ENCODE measurements at places on chromosomes 6 and 20.
A peak's percentile ranks its signal among the peaks of the same experiment; 100 is the strongest.

GRCh38 chr6:90401933-90402830 lies 105.5 kb upstream of the BACH2 start:
- DNase-seq: no peak

GRCh38 chr6:91081452-91082067 lies 494.7 kb upstream of the MAP3K7 start:
- no peak for DNase-seq

DNA sequence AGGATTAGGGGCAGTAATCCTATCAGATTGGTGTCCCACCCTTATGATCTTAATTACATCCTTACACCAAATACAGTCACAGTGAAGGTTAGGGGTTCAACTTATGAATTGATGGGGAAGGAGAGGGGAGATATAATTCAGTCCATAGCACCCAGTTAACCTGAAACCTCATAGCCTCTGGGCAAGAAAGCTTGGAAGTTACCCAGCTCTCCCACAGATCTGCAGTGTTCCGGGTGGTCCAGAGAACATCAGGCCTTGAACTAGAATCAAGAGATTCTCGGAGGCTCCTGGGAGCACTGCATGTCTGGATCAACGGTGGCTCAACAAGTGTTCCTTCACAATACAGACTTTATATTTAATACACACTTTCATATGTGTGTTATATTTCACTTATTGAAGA lies 392.6 kb upstream of the MARCKS start:
- no peak for DNase-seq

- DNase-seq: no peak
These were observed 76.8 kb downstream of the UNC5CL start for GRCh38 chr6:40962241-40962640.

GRCh38 chr20:11867291-11867919 lies 50.3 kb upstream of the BTBD3 start:
- no peak for DNase-seq

DNA sequence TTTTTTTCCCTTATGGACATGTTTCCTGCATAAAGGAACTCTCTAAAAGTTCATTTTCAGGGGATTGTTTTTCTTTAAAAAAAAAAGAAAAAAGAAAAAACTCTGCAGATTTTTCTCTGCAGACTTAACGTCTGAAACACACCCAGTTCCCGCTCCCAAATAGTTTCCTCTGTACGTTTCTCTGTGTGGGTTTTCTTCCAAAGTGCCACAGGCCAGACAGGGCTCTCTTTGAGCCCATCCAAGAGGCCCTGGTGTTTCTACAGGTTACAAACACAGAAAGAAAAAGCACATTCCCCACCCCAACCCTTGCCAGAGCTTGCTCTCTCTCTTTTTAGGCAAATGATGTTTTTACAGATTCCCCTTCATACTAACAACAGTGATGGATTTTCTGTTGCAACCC lies 258.6 kb downstream of the FNDC1 start:
- no peak for DNase-seq

- no peak for DNase-seq
These were observed 25.8 kb downstream of the HLA-A start for GRCh38 chr6:29968130-29968529.

- DNase-seq: no peak
These were observed 119.1 kb downstream of the PRND start for GRCh38 chr20:4840801-4841200.

DNA sequence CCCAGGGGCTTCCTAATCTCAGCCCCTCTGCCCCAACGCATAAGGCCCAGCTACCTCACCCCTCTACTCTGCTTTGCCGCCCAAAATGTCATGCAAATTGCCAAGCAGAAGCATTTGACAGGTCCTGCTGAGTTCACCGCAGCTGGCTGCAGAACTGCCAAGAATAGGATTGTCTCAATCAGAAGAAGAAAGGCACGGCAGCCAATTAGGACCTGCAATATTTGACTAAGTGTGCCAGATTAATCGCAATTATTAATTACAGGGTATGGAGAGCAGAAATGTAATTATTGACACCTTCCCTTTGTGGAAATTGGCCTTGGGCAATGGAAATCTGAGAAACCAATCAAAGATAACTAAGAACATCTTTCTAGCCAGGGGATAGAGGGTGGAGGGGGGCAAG lies 318.6 kb downstream of the LRFN2 start:
- no peak for DNase-seq

- no peak for DNase-seq
These were observed 4.9 kb downstream of the TUBB start for GRCh38 chr6:30724906-30725667.

- no peak for DNase-seq
These were observed 29.9 kb downstream of the UCKL1 start for GRCh38 chr20:63926298-63926697.

- DNase-seq: no peak
These were observed 217.5 kb upstream of the SUPT3H start for GRCh38 chr6:45595010-45595851.

- DNase-seq: peak; percentile 8
These were observed 50.9 kb upstream of the DACT2 start for GRCh38 chr6:168370310-168370991.

- no peak for DNase-seq
These were observed 1.1 kb downstream of the GJA10 start for GRCh38 chr6:89895276-89895874.

- DNase-seq: no peak
These were observed 577 bp upstream of the FOXF2 start for GRCh38 chr6:1388630-1389368.

DNA sequence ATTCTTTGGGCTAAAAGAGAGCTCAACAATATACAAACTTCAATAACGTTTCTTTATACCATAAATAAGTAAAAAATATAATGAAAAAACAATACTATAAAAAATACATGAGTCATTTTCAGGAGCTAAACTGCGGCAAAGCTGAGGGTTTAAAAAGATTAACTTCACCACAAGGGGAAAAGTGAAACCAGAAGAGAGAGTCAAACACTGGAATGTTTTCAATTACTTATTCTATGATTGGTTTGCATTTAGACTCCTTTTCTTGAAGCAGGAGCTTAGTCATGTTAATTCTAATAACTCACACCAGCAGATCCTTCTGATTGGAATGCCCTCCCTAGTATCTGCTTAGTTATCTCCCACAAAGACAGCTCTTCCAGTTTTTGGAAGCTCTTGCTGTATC lies 627.3 kb downstream of the UTRN start:
- no peak for DNase-seq

DNA sequence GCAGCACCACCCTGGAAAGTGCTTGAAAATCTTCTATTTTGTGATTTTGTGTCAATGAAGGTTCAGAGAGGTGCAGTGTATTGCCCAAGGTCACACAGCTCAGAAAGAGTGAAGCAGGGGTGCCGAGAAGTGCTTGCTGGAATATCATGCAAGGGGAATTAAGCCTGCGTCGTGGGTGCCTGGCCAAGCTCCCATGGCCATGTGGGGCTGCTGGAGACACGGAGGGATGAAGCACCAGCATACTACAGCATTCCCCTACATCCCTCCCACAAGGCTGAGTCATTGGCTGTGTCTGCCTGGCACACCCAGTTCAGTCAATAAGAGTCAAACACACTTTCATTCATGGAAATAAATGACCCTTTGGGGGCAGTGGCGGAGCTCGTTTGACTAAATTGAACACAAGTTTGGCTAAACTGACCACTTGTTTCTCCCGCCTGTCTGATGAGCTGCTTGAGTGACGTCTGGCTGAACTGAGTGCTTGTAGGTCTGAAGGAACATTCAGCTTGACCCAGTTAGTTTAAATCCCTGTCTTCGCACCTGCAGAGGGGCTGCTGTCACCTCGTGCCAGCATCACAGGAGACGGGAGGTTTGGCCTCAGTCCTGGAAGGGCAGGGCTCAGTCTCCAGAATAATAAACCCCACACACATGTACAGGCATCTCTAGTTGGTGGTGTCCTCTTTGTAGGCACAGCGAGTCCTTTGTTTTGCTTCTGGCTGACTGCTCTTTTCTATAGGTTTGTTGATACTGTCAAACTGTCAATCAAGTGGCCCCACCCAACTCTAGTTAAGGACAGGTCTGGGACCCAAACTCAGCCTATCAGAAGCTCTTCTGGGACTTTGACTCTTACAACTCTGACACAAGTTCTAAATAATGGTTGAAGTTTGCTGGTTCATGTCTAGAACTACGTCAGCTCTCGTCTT lies 8.4 kb upstream of the TGM2 start:
- no peak for DNase-seq

- DNase-seq: no peak
These were observed 72.4 kb upstream of the ZMYND8 start for GRCh38 chr20:47428851-47429336.

GRCh38 chr20:17753516-17753915 lies 53.8 kb downstream of the BANF2 start:
- no peak for DNase-seq

- DNase-seq: no peak
These were observed 1668.6 kb downstream of the GRIK2 start for GRCh38 chr6:103062136-103062535.

DNA sequence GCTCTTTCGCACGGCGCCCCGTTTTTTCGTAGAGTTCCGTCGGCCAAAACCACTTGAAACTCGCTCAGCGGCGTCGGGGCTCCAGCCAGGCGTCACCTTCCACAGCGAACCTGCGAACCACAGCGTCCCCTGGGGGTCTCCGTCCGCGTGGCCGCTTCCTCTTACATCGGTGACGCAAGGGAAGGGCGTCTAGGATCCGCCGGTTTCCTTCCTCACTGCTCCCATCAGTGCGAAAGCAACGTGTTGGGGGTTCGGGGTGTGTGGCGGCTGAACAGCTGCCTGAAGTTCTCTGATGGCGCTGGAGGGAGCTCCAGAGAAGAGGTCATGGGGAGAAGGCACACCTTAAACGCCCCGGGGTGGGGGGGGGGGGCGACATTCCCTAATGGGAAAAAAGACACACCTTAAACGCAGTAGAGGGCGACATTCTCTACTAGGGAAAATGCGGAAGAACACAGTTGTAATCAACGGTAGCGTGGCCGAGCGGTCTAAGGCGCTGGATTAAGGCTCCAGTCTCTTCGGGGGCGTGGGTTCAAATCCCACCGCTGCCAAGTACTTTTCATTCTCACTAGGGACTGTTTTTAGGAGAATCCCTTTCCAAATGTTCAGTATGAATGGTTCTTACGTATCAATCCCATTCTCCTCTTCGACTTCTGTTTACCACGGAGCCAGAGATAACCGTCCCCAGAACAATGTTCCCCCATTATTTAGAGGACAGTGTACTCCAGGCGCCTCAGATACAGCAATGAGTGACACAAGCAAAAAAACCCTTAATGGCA lies 16.4 kb downstream of the ZNF311 start:
- DNase-seq: peak; percentile 50

GRCh38 chr20:10671221-10671918 lies 2.4 kb downstream of the JAG1 start:
- no peak for DNase-seq

DNA sequence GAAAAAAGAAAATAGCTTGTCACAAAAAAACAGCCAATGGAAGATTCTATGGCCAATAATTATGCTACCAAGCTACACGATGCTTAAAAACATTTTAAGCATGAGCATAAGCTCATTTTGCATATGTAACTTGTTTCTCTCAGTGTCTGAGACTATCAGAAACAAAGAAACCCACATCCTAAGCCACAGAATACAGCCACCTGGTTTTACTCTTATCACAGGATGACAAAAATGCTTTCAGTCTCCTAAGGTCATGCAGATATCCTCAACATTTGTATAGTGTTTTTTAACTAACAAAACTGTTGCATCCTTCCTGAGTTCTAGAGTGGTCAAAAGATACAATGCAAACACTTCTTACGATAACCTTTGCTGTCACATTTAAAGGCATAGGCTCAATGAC lies 172.1 kb upstream of the RUNX2 start:
- DNase-seq: no peak

DNA sequence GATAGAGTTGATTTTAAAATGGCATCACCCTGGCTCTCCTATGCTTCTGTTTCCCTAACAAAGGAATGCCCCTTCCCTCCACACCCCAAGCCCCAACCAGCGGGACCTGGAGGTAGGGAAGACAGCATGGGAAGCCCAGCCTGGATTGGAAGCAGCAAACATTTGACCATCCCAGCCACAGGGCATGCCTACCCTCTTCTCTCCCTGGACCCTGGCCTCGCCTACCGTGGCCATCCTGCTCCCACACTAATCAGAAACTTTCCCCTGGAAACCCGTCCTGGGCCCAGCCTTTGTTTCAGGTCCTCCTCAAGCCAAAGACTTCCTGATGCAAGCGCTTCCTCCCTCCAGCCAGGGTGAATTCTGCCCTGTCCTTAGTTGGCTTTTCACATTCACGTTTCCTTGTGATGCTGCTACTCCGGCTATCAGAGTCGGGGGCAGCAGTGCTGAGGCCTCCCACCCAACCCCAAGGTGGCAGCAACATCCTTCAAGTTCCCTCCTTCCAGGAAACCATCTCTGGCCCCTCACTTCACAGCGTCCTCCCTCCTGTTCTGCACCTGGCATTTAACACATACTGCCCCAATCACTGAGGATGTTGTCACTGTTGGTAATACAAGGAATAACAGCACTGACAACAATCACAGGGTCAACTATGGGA lies 18.2 kb upstream of the ANGPT4 start:
- no peak for DNase-seq

GRCh38 chr6:343960-344815 lies 47.4 kb upstream of the IRF4 start:
- DNase-seq: no peak

DNA sequence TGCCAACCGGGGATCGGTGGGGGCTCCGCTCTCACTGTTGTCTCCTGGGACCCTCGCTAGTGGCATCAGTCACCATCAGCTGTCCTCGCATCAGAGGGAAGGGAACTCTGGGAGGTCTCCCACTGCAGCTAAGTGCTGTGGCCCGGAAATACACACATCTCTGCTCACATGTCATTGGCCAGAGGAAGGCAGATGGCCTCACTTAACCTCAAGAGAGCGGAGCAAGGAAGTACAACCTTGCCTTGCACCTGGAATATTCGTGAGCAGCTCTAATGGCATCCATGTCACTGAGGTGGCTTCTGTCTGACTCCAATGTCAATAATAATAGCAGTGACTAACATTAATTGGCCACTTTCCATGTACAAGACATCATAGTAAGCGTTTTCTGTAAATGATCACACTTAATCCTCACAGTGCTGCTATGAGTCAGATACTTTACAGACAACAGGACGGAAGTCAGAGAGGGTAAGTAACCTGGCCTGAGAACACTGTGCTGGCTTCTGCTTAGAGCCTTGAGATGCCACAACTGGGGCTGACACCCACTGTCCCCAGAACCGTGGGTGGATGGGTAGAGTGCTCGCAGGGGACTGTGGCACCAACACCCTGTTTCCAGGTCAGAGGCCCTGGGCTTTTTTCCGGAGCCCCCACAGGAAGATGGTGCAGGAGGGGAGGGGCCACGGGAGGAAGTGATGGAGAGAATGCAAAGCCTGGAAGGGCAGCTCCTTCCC lies 6.0 kb downstream of the LHFPL5 start:
- no peak for DNase-seq

Data from activated CD8-positive, alpha-beta memory T cell treated with anti-CD3 and anti-CD28 coated beads for 1 hour (primary cell).